SJSA1 (cell line): ENCODE measurements at places on chromosomes 6 and 20.

DNA sequence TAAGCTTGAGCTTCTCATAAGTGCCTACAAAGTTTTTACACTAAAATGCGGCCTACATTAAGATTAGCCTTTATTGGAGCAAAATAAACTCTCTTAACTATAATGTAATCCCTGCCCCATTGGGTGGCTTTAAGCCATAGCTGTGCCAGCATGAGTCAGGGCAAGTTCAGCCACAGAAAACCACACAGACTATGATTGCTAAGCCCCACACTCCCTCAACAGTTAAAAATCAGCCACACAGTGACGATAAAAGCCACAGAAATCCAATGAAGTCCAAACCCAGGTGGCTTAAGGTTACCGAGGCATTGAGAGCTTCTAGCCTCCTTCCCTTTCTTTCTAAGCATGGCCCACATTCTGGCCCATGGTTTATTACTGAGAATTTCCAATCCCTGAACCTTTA lies 61.6 kb downstream of the GRM1 start:
- no peak for DNase-seq

GRCh38 chr20:25196786-25197120 lies 1.2 kb downstream of the ENTPD6 start:
- DNase-seq, result no peak

DNA sequence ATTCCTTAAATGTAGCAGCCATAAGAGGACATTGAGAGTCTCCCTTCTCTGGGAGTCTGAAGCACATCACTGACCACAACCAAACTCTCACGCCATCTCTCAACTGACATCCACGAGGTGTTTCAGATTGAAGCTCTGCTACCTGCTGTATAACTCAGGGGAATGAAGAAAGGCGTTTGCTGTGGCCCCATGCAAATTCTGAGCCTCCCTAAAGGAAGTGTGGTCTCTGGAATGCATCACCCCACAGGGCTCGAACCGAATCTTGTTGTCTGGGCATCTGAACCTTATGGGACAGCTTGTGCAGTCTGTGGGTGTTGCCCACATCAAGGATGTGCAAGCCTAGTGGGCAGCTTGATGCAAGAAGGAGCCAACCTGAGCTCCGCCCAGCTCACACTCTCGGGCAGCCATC lies 10.9 kb downstream of the PMEPA1 start:
- no peak for DNase-seq

GRCh38 chr20:34145280-34145819 lies 33.3 kb upstream of the EIF2S2 start:
- no peak for DNase-seq

DNA sequence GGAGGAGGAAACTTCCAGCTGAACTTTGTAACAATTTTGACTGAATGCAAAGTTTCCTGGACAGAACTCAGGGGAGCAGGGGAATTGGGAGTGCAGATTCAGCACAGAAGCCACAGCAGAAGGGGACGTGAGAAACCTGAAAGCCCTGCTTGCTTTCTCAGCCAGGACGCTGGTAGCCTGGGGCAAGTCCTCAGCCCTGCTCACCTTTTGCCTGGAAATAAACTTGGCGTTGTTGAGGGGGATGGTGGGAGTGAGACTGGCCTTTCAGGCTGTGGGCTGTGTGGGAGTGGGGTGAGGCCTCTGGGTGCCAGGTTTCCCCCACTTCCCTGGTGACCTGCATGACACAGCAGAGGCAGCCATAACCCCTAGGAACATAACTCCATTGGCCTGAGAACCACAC lies 238.1 kb upstream of the HS3ST5 start:
- DNase-seq, result no peak

DNA sequence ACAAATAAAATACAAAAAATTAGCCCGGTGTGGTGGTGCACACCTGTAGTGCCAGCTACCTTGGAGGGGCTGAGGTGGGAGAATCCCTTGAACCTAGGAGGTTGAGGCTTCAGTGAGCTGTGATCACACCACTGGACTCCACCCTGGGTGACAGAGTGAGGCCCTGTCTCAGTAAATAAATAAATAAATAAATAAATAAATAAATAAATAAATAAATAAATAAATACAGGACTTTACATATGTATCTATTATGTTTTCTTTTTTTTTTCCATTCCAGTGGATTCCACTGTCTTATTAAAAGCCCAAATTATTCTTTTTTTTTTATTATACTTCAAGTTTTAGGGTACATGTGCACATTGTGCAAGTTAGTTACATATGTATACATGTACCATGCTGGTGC lies 41.1 kb upstream of the ENPP5 start:
- DNase-seq, result no peak

DNA sequence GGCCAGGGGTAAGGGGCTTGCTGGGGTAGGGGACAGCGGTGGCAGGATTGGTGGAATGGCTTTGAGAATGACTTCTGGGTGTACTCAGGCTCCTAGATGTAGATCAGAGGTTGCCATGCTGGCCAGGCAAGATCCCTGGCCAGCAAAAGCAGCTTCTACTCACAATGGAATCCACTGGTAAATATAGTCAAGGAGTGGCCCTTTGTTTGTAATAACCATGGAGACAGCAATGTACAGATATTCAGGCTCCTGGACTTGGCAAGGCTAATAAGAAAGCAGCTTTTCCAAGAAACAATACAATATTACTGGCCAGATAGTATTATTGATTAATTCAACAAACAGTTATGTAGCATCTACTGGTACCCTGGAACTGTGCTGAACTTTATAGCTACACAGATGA lies 37.9 kb downstream of the CDH26 start:
- DNase-seq, result no peak

DNA sequence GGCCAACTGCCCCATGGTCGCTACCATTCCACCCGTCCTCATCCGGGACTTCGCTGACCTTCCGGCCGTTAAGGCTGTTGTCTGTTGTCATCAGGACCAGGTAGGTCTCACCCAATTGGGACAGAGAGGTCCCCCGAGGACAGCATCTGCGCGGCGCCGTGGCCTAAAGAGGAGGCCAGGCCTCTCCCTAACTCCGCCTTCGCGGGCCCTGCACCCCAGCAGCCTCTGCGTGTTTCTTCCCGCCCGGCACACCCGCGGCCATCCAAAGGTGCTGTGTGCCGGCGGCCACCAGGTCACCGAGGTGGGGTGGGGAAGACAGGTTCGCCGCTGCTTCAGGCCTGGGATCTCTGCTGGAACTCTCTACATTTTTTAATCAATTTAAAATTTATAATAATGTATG lies 9.0 kb downstream of the OR2W1 start:
- DNase-seq, result no peak

GRCh38 chr20:41370176-41370575 lies 3.6 kb upstream of the EMILIN3 start:
- DNase-seq, result no peak

GRCh38 chr20:38132156-38132909 lies 32.7 kb downstream of the TGM2 start:
- no peak for DNase-seq

- DNase-seq, result no peak
Measured at GRCh38 chr20:25733903-25734302, 37.2 kb upstream of the ZNF337 start.

DNA sequence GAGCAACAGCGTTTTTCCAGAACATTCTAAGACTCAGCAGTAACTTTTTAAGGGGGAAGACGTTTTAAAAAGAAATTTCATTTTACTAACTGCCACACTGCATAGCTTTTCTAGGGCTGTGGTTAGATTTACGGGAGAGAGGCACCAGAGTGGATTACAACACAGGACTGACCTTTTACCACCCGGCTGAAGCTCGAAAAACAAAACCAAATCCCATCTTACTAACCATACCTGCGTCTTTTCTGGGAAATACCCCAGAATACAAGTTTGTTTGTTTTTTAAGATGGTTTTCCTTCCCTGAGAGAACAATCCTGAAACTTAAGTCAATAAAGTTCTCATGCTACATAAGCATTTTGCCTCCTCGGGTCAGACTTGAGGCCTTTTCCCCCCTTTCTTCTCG lies 209.3 kb upstream of the SOX4 start:
- DNase-seq, result no peak

DNA sequence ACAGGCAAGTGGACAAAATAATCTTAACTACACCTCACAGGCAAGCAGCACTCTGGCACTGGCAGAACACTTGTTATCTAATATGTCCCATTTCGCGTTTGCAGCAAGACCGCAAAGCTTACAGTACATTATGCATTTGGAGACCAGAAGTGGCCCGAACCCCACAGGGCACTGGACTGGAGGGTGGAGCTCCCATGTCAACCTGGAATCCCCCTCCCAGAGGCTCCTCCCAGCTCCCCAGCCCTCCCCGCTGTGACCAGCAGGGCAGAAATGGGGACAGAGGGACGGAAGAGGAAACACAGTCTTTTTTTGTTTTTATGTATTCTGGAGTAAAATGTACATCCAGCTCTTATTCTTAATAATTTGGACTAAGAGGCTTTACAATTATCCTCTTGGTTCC lies 263.7 kb downstream of the SMOC2 start:
- no peak for DNase-seq

GRCh38 chr6:116941727-116942126 lies 64.7 kb downstream of the RFX6 start:
- DNase-seq, result no peak

- no peak for DNase-seq
Measured at GRCh38 chr6:108591040-108591816, 30.5 kb downstream of the FOXO3 start.

GRCh38 chr6:150738092-150738629 lies 127.3 kb upstream of the MTHFD1L start:
- no peak for DNase-seq

DNA sequence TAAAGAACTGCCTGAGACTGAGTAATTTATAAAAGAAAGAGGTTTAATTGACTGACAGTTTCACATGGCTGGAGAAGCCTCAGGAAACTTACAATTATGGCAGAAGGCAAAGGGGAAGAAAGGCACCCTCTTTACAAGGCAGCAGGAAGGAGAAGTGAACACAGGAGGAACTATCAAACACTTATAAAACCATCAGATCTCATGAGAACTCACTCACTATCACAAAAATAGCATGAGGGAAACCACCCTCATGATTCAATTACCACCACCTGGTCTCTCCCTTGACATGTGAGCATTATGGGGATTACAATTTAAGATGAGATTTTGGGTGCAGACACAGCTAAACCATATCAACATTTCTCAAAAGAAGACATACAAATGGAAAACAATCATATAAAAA lies 266.3 kb downstream of the EPM2A start:
- no peak for DNase-seq

- DNase-seq, result no peak
Measured at GRCh38 chr6:166285233-166285632, 23.0 kb downstream of the PRR18 start.

DNA sequence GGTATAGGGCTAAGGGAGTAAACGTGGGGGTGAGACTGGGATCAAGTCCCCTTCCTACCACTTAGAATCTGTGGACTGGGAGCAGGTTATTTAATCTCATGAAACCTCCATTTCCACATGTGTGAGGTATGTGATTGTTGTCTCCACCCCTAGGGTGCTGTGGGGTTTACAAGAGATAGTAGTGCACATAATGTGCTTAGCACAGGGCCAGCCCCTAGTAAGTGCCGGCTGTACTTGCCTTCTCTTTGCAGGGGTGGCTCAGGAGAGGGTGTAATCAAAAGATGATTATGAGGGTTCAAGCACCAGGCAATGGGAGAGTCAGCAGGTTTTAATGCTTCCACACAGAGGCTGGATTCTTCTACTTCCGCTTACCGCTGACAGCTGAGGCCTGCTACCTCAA lies 6.9 kb downstream of the NT5E start:
- no peak for DNase-seq

DNA sequence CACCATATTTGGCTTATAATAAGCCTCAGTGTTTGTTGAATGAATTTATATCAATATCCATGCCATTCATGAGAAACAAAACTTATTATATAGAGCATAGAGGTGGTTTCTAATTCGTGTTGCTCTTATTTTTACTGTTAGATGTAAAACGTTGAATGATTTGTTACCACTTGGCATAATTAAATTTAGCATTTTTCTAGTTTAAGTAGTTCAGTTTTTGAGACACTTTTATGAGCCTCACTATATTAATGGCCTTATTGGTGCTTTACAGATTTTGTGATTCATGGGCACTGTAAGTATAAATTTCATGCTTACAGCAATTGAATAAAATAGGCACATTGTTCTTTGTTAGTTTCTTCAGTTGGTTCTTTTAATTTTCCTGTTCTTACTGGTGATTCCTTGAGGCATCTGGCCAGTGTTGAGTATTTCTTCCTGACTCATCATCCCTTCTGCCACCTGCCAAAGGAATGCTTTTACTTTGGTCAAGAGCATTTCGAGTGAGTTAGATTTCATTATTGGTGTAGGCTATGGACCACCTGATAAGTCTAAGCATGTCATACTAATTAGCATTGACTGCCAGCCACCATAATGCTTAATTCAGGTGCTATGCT lies 34.8 kb downstream of the CDKAL1 start:
- no peak for DNase-seq

DNA sequence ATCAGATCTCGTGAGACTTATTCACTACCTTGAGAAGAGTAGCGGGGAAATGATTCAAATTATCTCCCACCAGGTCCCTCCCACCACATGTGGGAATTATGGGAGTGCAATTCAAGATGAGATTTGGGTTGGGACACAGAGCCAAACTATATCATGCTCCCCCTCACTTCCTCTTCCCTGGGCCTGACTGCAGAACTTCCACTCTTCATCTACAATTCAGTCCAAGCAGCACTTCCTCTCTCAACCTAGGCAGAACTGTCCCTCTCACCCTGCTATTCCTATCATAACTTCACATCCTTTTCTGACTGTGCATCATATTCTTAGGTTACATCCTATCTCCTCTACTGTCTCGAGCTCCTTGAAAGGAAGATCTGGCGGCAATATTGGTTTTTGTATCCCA lies 184.0 kb upstream of the HDDC2 start:
- DNase-seq, result no peak

DNA sequence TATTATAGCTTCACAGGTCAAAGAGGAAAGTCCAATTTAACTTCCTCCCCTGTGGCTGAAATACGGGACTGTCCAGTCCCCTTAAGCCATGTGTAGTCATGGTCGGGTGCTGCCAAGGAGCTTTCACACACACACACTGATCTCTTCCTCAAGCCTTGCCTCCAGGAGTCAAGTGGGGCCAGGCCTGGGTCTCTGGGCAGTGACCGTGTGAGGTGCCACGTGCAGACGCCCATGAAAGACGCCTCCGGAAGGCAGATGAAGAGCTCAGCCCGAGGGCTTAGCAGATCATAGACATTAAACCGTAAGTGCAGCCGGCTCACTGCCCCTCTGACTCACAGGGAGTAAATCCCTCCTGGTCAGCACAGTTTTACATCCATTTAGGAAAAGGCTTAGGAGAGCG lies 4.2 kb downstream of the GABRR2 start:
- DNase-seq, result no peak

DNA sequence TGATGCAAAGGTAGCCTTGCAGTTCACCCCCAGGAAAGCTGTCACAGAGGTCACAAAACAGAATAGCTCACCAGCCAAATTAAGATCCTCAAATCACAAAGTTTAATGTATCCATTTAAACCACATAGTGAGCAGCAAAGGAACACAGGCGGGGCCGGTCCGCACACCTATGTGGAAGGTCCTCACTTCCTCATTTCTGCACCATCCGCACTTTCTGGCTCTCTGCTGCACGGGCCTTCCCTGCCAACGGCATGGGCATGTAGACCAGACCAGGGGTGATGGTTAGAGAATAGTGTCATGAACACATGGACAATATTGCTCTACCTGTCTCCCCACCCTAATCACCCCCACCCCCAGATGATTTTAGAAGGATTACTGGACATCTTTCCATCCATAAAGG lies 12.1 kb upstream of the TBXT start:
- DNase-seq, result no peak
